ENCODE measurements at places on chromosomes 12 and 14. TPM values are rescaled to one million over a fixed set of nuclear protein-coding genes. Genes with fewer than 3 reads are reported as not detected.

The PRKAB1 gene
- 47.6 TPM for total RNA-seq

The NOS1 gene
- not detected for total RNA-seq

The RARG gene
- 86.0 TPM for total RNA-seq

The CD163 gene
- 5.9 TPM for total RNA-seq

The TGM1 gene
- total RNA-seq, result 11.0 TPM

The DBX2 gene
- not detected for total RNA-seq

- H3K36me3 ChIP-seq, result peaks cover 14% of the 10 kb centered on the region
- H3K4me3 ChIP-seq, result no peak overlapping the region
- H3K27ac ChIP-seq, result no peak overlapping the region
- H3K27me3 ChIP-seq, result no peaks in the 10 kb centered on the region
- DNase-seq, result no peak
- no peaks in the 10 kb centered on the region for H3K4me1 ChIP-seq
Measured at GRCh38 chr14:73003681-73004080, 23.2 kb downstream of the ZFYVE1 start.

DNA sequence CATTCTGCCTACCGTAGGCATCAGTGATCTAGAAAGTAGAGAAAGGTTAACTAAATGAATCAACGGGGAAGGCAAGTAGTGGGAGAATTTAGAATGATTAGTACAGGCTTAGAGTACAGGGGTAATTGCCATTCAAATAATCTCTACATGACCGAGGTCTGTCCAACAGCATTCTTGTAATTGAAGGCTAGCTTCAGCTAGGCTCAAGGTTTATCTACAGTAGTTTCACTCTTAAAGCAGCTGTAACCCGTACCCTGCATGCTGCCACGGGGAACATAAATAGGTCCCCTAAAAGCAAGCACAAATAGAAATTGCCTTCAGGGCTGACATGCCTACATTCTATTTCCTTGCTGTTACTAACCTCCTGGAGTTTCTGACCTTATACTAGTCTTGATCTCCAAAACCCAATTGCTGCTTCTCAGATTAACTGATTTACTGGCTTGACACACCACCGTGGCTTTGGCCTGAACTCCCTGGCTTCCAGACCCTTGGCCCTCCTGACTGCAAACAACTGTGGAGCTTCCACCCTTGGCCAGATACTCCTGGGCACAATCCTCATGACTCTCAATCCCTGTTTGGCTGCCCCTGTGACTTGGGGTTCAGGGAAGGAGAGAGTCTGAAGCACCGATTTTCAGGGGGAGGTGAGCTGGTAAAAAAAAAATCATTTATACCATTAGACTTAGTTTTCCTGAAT lies 242.1 kb upstream of the FOXN3 start:
- DNase-seq, result no peak
- H3K36me3 ChIP-seq, result no peaks in the 10 kb centered on the region
- H3K27me3 ChIP-seq, result no peaks in the 10 kb centered on the region
- H3K4me3 ChIP-seq, result no peak overlapping the region
- H3K27ac ChIP-seq, result no peak overlapping the region

GRCh38 chr12:65319688-65320200 lies 41.3 kb downstream of the MSRB3 start:
- peaks cover 6% of the 10 kb centered on the region for H3K27me3 ChIP-seq
- no peaks in the 10 kb centered on the region for H3K4me1 ChIP-seq
- no peak for DNase-seq
- H3K4me3 ChIP-seq, result no peak overlapping the region
- H3K27ac ChIP-seq, result no peak overlapping the region
- H3K36me3 ChIP-seq, result no peaks in the 10 kb centered on the region

- peak; percentile 76 for DNase-seq
- no peak overlapping the region for H3K27ac ChIP-seq
- peaks cover 28% of the 10 kb centered on the region for H3K4me1 ChIP-seq
- H3K27me3 ChIP-seq, result no peaks in the 10 kb centered on the region
- H3K4me3 ChIP-seq, result peak overlapping the region; percentile 54
- H3K36me3 ChIP-seq, result no peaks in the 10 kb centered on the region
Measured at GRCh38 chr14:20662968-20663732, 21.2 kb upstream of the RNASE4 start.

DNA sequence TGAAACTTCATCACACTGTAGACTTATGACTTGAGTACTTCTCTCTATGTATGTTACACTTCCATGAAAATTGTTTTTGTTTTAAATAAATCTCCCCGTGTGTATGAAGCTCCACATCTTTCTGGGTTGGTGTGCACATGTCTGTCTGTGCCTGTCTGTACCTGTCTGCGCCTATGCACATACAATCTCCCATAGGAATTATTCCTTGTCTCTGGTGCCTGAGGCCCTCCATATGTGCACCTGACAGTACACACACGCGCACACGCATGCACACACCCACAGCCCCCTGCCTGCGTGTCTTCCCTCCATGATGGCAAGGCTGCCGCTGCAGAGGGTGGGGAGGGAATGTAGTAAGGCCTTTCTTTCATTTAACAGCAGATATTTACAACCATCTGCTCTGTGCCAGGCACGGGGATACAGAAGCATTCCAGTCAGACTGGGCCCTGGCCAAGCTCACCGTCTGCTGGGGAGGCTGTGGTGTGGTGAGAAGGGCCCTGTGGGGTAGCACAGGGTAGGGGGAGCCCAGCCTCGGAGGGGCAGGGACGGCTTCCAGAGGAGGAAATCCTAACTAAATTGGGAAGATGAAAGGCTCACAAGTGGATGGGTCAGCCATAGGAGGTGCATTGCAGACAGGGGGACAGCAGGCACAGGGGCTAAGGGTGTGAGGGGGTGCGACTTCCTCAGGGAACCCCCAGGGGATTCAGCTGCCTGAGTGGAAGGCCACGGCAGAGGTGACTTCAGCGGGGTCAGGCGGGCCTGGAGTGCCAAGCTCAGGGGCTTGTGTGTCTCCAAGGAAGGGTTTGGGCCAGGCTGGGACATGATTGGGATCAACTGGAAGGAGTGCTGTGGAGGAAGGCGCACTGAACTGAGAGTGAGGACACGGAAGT lies 26.1 kb downstream of the KRT8 start:
- no peak for DNase-seq
- no peaks in the 10 kb centered on the region for H3K36me3 ChIP-seq
- no peaks in the 10 kb centered on the region for H3K27me3 ChIP-seq
- no peak overlapping the region for H3K4me3 ChIP-seq
- peaks cover 14% of the 10 kb centered on the region for H3K4me1 ChIP-seq

DNA sequence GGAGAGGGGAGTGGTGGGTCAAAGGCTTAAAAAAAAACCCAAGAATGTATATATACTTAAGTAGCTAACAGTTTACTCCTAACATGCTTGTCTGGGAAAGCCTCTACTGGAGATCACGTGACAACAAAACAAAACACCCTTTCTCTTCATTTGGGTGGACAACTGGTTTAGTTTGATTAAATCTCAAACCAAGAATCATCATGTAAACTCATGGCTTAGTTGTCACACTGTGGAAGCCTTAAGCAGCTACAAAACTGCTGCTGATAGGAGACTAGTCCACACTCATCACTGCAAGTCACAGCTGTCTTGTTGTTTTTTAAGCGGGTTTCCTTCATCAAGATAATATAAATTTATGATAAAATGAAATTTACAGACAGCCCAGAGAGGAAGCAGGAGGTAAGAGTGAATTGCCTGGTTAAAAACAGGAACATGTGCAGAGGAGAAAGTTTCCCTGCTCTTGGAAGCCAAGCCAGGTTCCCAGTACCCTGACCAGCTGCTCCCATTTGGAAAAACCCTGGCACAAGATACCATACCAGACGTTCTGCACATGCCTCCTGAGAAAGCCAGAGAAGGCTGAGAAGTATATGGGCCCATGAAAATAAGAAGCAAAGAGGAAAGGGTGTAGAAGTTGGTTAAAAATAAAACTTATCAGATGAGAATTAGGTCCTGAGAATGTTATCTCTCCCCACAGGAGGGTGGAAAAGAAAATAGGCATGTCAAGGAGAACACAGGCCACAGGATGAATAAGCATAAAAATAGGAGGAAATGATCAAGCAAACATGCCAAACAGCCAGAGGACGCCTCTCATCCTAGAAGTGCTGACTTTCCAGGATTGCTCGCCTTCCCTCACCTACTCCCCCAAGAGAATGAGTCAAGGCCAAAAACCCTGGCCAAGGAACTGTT lies 34.0 kb downstream of the EGLN3 start:
- H3K4me1 ChIP-seq, result no peaks in the 10 kb centered on the region
- no peak for DNase-seq
- no peak overlapping the region for H3K27ac ChIP-seq
- no peaks in the 10 kb centered on the region for H3K36me3 ChIP-seq

DNA sequence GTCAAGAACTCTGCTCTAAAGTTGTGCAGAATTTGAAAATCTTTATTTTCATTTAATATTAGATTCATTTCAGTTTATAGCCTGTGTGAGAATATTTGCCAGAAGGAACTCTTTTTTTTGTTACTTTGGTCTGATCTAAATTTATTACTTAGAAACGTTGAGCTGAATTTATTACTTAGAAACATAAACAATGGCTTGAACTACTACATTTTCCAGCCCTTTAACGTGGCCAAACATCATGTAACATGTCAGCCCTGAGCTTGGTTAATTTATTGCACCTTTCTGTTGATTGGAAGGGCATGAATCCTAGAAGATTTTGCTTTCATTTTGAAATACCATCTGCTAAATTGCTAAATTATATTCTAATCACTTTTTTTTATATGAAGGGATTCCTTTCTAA lies 241.4 kb downstream of the TMEM117 start:
- H3K27me3 ChIP-seq, result no peaks in the 10 kb centered on the region
- no peak overlapping the region for H3K27ac ChIP-seq
- no peaks in the 10 kb centered on the region for H3K4me1 ChIP-seq
- no peak for DNase-seq
- no peak overlapping the region for H3K4me3 ChIP-seq

DNA sequence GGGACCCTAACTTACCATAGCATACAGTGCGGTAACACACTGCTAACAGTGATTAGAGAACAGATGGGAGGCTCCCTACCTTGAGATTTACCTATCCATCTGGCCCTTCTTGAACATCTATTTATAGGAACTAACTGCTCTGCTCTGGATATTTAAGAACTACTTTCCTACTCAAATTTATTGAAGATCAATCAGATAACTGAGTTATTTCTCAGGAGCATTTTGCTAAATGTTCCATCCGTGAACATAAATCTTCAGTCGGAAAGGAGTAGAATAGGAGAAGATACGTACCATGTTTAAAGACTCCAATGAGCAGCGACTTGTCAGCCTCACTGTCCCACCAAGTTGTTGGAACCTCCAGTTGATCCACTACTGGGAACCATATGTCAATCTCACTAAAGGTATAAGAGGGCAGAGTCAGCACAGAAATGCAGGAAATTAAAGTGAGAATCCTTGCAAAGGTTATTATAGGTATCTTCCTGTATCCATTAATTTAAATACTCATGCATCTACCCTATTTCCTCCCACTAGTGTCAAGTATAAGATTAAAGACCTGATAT lies 15.6 kb upstream of the SUPT16H start:
- DNase-seq, result no peak
- H3K27ac ChIP-seq, result no peak overlapping the region
- H3K36me3 ChIP-seq, result peaks cover 79% of the 10 kb centered on the region
- no peak overlapping the region for H3K4me3 ChIP-seq
- H3K27me3 ChIP-seq, result no peaks in the 10 kb centered on the region

- H3K27me3 ChIP-seq, result no peaks in the 10 kb centered on the region
- no peaks in the 10 kb centered on the region for H3K36me3 ChIP-seq
- H3K4me3 ChIP-seq, result no peak overlapping the region
- H3K4me1 ChIP-seq, result peaks cover 20% of the 10 kb centered on the region
- H3K27ac ChIP-seq, result no peak overlapping the region
Measured at GRCh38 chr14:99522934-99523703, 41.9 kb downstream of the CCNK start.

DNA sequence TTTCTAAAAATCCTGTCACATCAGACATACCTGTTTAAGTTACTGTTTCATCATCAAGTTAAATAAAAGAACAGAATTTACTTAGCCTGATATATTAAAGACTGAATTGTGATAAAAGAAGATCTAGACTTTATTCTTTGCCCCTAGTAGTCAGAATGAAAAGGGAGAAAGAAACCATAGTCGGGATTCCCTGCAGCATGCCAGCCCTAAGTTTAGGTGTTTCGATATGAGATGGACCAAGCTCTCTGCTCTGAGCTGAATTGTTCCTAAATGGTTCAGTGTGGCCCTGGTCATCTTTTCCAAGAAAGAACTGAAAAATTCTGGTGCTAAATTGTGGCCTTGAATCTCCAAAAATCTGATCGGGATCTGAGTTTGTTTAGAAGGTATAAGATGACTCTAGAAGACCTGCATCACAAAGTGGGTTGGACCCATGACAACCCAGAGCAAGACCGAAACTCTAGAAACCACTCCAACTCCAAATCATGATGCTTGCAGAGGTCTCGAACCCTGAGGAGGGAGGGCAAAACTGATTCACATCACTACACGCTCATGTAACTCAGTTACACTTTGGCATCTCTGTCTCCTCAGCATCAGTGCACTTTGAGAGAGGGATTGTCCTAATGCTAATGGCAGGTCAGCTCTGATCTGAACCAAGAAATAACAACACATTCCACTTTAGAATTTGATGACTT lies 15.7 kb downstream of the PTGER2 start:
- no peak overlapping the region for H3K4me3 ChIP-seq
- H3K27ac ChIP-seq, result no peak overlapping the region
- no peak for DNase-seq
- no peaks in the 10 kb centered on the region for H3K36me3 ChIP-seq
- H3K4me1 ChIP-seq, result peaks cover 65% of the 10 kb centered on the region

All from CD4-positive, alpha-beta memory T cell (primary cell).